ENCODE measurements at places on chromosomes 3 and 15.

DNA sequence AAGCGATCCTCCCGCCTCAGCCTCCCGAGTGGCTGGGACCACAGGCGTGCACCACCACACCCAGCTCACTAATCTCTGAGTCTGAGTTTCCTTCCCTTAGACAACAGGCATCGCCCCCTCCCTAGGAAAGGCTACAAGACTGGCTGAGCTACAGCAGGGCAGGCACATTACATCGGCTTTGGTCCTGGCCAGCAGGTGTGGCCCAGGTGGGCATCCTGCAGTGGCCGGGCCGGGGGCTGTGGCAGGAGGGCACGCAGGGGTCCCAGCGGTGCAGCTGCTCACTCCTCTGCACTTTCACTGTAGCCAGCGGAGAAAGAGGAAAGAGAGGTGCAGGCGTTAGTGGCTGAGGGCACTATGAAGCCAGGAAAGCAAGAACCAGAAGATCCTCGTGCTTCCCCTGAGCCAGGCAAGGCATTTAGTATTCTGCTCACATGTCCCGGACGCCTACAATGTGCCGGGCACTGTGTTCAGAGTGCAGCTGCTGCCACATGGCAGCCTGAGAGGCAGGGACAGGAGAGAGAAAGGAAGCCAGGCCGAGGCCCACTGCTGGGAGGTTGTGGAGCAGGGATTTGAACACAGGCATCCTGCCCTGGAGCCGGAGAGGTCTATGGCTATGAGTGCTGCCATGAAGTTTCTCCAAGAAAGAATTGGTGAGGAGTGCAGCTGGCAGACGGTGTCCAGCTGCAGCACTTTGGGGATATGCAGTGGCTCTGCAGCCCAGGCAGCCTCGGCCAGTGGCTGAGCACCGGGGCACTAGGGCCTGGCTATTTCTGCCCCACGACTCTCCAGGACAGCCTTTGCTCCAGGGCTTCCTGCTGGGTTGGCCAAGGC lies 22.3 kb downstream of the GRIP2 start:
- DNase-seq: no peak

- DNase-seq: no peak
Observed at GRCh38 chr3:195270079-195270816, 711 bp downstream of the XXYLT1 start.

GRCh38 chr3:117074826-117075225 lies 365.2 kb downstream of the TUSC7 start:
- no peak for DNase-seq

DNA sequence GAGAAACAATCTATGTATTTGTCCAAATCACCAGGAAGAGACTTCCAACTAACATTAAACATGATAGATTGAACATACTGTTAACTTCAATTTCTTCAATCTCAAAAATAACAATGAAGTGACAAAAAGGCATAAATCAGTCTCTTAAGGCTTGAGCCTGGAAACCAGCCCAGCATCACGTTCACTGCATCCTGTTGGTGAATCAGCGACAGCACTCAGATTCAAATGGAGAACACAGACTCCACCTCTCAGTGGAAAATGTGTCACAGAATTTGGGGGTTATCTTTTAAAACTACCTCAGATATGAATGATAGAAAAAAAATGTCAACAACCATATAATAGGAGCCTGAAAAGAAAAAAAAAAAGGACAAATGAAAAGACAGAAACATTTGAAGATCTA lies 212.0 kb downstream of the MINAR1 start:
- no peak for DNase-seq

DNA sequence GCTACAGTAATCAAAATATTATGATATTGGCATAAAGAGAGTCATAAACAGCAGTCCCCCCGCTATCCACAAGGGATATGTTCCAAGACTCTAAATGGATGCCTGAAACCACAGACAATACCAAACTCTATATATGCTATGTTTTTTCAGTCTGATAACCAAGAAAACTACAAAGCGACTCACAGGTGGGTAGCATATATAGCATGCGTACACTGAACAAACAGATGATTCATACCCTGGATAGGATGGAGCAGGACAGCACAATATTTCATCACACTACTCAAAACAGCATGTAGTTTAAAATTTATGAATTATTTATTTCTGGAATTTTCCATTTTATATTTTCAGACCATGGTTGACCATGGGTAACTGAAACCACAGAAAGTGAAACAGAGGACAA lies 87.0 kb upstream of the PPP2R3A start:
- no peak for DNase-seq

- no peak for DNase-seq
Observed at GRCh38 chr3:37952564-37952963, 38.0 kb upstream of the VILL start.
